ENCODE measurements at places on chromosomes 2 and 18.
A peak's percentile ranks its signal among the peaks of the same experiment; 100 is the strongest.

- DNase-seq = no peak
Observed at GRCh38 chr2:239600650-239601049, 199.8 kb upstream of the HDAC4 start.

DNA sequence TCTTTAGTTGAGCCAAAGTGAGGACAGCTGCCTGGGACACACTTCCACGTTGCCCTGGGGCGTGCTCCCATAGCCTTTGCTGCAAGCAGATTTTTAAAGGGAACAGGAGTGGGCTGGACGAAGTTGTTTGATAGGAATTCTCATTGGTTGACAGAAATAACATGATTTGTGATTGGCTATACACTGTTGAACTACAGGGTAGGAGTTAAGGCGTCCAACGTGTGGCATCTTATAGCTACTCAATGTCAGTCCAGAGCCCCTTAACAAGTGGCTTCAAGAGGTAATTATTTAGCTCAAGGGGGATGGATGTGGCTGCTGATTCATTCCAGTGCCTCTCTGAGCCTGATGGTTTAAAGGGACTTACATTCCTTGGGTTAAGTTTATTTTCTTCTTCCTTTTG lies 65.5 kb downstream of the ACAA2 start:
- peak; percentile 44 for DNase-seq

- DNase-seq = no peak
Observed at GRCh38 chr18:49846718-49847470, 33.6 kb upstream of the ACAA2 start.

GRCh38 chr18:9854801-9855676 lies 30.7 kb upstream of the TXNDC2 start:
- peak; percentile 88 for DNase-seq

DNA sequence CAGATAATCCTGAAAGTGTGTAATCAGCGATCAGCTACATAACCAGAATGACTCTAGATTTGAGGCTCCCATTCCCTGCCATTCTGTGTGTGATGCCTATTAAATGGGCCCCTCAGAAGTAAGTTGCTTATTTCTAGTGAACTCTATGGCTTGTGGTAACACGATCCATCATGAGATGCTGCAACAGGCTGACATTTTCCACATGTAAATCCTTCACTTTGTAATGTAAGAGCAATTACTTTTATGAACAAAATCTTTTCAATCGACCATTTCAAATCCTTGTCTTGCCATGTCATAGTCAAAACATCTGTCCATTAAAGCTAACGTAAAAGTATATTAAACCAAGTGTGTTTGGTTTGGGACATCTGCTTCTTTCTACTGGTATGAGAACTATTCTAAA lies 175.9 kb upstream of the ETAA1 start:
- peak; percentile 58 for DNase-seq

- DNase-seq = no peak
Observed at GRCh38 chr18:50776383-50776782, 43.4 kb downstream of the MRO start.

All from iris pigment epithelial cell (primary cell).